Right forelimb (tissue), 1 donor: ENCODE measurements at places on chromosomes 3 and 15.

DNA sequence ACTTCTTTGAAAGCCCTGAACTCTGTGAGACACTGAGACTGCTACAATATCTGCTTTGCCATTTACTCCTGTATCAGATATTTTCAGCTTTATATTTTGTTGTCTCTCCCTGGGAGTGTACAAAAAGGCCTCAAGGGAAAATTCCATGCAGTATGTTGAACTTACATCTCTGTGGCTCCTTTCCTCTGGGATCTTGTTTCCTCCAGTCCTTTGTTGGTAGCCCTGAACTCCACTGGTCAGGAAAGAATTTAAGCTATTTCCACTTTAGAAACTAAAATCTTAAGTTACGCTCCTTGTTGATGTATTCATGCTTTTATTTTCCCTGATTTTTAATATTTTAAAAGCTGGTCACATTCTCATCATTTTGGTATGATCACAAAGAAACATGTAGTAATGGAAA lies 277.9 kb downstream of the FHIT start:
- no peak for DNase-seq

DNA sequence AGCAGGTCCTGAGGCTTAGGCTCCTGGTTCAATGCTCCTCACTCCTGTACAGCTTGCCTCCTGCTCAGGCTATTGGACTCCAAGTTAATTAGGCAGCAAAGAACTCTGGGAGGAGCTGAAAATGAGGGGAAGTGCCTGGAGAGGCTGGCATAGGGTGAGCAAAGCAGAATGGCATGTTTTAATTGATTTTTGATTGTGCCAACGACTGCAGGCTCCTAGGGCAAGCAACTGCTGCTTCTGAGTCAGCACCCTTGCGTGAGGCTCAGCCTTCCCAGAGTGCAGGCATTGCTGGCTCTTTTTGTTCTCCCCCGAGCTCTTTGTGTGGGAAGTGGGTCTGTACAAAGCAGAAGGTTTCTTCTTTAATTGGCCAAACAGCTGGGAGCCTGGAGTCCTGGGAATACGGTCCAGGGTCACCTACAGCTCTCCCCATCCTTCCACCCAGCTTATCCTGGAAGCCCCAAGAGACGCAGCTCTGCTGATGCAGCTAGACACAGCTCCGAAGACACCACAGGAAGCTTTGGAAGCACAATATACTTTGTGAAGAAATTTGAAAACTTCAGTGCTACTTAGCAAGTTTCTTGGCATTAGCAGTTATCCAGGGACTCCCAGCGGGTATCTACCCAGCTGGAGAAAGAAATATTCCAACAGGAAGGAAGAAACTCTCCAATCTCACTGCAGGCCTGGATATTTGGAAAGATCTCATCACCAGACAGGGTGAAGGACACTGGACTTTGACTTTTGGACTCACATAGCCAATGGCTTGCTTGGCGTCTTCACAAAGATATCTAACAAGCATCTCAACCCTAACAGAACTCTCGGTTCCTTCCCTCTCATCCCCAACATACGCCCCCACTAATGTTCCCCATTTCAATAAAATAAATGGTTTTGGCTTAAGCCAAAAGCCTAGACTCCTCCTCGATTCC lies 76.8 kb downstream of the BDH1 start:
- no peak for DNase-seq

- no peak for DNase-seq
Observed at GRCh38 chr3:94587291-94587690, 524.4 kb downstream of the NSUN3 start.

DNA sequence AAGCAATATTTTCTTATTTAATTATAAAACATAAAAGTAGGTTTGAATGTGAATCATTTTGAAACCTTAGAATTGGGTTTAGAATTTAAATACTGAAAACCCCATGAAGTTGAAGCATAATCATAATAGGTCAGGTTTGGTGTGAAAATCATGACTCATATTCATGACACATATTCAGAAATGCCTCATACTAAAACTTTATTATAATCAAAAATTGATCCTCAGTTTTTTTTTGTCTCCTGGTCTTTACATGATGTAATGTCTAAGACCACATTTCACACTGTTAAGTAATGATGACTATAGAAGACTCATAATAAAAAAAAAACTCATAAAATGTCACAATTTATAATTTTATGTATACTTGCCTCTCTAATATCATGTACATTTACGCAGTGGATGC lies 190.4 kb downstream of the FOXP1 start:
- no peak for DNase-seq

DNA sequence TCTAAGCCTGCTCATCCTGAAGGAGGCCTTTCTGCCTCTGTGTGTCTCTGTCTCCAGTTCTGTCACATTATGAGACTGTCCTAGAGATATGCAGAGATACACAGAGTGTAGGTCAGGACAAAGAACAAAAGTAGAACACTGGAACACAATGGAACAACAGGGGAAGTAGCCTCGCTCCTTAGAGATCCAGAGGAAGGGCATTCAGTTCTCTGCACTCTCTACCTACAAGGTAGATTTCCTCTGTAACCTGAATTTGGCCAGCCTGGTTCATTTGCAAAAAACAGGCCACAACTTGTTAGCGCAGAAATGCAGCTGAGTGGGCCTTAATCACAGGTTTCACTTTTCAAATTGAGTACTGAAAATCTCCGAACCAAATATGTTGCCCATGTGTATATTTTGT lies 19.4 kb downstream of the NEK10 start:
- DNase-seq = no peak

DNA sequence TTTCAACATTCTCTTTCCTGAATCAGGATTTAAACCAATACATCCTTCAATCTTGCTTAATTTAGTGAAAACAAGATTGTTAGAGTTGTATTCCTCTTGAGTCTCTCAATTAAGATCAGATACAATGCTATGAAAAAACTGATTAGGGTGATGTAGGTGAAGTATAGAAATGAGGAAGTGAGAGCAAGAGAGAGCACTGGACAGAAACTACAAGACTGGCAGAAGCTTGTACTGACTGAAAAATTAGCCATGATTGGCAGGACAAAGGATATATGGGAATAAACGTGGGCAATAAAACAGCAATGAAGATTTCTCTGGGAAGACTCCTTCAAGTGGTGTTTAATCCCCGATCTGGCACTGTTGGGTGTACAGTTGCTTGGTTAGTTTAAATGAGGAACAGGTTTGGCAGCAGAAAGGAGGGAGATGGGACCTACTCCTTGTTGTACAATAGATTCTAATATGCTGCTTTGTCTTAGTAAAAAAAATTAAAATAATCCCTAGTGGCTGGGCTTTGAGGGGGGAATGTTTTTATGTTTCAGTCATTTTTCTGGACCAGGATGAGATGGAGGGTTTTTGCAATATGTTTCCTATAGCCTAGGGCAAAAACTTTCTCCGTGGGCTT lies 252.7 kb downstream of the SLC9A9 start:
- DNase-seq = no peak

GRCh38 chr3:106805625-106806024 lies 571.6 kb upstream of the CCDC54 start:
- no peak for DNase-seq

GRCh38 chr3:196772897-196773296 lies 33.2 kb downstream of the PAK2 start:
- DNase-seq = no peak

DNA sequence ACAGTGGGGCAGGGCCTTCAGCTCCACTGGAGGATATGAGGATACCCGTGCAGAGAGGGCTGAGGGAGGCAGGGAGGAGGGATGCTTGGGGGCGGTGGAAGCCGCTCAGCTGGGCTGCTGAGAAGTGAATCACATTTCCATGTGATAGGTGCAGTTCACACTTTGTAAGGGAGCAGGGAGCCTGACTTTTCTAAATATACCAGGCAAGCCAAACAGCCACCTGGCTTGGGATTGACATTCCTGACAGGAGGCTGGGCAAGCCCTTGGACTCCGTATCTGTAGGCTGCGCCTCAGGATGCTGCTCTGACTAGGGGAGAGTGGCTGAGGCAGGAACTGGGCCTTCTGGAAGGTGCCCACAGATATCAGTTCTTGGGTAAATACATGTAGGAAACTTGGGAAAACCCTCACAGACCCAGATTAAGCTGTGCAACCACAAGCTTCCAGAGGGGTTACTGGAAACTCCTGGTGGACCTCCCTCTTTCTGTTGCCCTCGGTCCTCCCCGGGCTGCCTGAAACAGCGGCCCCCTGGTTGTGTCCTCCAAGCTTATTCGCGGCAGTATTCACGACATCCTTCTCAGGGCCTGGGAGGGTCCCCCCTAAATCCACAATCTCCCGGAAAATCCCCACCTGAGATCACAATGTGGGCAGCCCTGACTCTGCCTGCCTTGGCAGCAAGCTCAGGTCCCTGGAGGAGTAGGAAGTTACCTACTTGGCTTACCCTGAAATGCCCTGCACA lies 33.0 kb upstream of the ADCY5 start:
- no peak for DNase-seq

DNA sequence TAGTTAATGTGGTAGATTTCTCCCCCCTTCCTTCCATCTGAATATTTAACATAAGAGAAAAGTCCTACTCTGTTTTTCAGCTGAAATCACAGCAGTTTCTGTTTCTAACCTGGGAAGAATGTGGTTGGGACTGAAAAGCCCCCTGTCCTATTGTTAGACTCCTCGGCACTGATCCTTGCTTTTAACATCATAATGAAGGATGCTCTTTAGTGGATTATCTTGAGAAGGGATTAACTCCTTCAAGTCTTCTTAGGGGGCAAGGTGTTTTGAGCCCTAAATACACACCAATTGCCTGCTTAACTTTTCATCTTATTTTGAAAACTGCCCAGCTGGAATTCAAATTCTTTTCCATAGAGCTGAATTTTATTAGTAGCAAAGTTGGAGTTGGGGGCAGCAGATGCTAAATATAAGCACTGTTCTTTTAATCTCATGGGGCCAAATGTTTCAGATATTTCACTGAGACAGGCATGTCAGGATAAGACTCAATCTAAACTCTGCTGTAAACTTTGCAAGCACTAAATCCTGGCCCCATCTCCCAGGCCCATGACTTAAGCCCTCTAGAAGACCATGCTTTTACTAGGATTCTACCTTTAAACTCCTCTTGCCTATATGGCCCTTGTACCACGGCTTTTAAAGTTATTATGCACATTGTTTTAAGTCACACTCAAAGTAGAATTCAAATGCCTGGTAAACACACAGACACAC lies 243.2 kb upstream of the NR2F2 start:
- DNase-seq = no peak

- no peak for DNase-seq
Observed at GRCh38 chr3:69288161-69288895, 97.6 kb downstream of the FRMD4B start.

DNA sequence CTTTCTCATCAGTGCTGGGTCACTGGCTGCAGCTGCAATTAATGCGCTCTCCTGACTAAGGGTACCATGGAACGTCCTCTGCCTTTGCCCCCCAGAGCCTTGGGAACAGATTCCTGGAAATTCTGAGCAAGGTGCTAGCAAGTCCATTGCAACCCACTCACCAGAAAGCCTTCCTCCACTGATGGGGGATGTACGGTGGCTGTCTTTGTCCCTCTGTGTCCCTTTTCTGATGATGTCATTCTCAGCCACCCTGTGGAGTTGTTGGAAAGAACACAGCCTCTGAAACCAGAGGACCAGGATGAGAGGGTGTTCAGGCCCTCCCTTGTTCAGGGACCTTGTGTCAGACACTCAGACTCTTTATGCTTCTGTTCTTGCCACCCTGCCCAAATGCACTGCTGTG lies 38.1 kb upstream of the ZBTB38 start:
- no peak for DNase-seq

DNA sequence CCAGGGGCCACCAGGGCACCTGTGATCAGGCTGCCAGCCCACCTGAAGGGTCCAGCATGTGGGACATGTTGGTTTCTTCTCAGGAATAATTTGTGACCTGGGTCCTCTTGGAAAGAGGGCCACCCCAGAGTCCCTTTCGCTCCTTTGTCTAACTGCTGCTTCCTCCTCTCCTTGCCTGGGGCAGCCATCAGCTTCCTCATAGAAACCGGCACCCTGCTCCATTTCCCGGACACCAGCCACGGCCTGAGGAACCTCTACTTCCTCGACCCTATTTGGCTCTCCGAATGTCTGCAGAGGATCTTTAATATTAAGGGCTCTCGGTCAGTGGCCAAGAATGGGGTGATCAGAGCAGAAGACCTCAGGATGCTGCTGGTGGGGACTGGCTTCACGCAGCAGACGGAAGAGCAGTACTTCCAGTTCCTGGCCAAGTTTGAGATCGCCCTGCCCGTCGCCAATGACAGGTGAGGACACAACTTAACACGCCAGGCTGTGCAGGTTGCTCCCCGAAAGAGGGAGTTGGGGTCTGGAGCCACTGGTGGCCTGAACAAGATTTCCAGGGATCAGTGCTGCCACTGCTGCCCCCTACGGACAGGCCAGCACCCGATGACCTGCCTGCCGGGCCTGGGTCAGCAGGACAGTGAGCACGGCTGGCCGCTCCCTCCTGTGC lies 109.7 kb downstream of the LRRK1 start:
- peak; percentile 26 for DNase-seq

- DNase-seq = no peak
Observed at GRCh38 chr15:52220937-52221660, 29.9 kb upstream of the GNB5 start.
